ENCODE measurements at places on chromosomes 2 and 18.

DNA sequence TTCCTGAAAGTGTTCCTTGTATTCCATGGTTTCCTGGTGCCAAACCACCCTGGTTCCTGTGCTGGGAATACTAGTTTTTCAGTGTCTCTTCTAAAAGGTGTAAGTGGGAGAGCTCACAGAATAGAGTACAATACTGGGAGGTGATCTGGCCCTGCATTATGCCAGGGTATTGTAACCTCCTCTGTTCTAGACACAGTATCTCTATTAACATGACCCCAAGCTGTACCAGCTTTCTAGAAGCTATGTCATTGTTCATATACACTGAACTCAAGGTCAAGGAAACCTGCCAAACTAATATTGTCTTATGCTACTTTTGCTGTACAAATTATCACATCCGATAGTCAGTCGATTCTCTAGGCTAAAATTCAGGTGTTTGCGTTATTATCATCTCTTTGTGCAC, 32.7 kb downstream of the SETBP1 start:
- DNase-seq = no peak

DNA sequence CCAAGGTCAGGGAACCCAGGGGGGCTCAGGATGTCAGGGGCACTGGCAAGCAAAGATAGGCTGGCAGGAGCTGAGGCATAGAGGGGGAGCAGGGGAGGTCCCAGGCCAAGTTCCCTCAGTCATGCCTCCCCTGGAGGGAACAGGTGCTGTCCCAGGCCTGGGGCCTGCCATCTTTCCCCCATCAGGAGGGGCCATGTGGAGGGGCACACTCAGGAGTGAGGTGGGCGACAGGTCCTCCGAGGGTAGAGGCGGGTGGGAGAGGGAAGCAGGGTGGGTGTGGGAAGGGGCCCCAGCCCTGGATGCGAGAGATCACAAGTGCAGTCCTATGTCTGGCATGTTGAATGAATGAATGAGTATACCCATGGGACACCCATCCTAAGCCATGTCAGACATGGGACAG, 127.7 kb upstream of the GLI2 start:
- no peak for DNase-seq

- DNase-seq = no peak
Measured at GRCh38 chr2:64456293-64456692, 2.3 kb downstream of the LGALSL start.

- no peak for DNase-seq
Measured at GRCh38 chr2:80001701-80002101, 302.9 kb downstream of the LRRTM1 start.

- DNase-seq = no peak
Measured at GRCh38 chr2:12126318-12126717, 379.9 kb downstream of the LPIN1 start.

DNA sequence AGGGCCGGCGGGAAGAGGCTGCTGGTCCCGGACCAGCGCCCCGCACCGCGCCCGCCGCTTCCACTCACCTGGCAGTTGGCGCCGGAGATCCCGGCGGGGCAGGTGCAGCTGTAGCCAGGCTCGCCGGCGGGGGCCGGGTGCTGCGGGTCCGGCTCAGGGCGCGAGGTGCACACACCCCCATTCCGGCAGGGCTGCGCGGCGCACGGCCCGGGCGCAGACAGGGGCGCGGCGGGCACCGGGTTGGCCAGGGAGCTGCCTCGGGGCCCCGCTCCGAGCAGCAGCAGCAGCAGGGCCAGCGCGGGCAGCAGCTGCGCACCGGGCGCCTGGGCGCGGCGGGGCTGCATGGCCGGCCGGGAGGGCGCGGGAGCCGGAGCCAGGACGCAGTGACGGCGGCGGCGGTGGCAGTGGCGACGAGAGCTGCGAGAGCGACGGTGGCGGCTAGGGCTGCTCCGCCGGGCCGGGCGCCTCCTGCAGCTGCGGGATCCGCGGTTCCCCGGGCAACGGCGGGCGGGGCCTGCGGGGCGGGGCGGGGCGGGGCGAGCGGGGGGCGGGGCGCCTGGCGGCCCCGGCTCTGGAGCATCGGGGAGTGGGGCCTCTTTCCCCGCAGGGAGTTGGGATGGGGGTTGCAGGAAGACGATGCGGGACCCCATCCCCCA, at the start of gene DNER:
TSS of gene DNER (minus strand) at position 476 of the 656 bp plus-strand sequence. CDS start at position 344, 132 bp downstream.
- DNase-seq = no peak

- DNase-seq = no peak
Measured at GRCh38 chr18:50092245-50092805, 102.6 kb downstream of the MYO5B start.

GRCh38 chr18:63409301-63409700, 13.0 kb downstream of the VPS4B start:
- DNase-seq = no peak

DNA sequence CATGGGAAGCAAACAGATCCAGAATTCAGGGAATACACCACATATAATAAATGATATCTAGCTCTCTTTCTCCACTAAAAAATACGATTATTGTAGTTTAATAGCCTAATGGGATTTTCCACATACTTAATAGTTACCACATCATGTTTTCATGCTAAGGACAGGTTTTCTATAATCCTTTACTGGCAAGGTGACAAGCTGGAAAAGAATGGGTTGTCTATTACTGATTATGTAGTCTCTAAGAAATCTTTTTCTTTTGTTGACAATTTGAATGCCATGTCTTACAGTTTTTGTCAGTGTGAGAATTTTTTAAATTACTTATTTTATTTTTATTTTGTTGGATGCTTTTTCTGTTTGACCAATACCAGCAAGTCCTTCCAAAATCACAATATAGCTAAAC, 177.8 kb downstream of the GALNT13 start:
- DNase-seq = no peak

GRCh38 chr2:240561325-240561971, 1.3 kb downstream of the DUSP28 start:
- DNase-seq = no peak

DNA sequence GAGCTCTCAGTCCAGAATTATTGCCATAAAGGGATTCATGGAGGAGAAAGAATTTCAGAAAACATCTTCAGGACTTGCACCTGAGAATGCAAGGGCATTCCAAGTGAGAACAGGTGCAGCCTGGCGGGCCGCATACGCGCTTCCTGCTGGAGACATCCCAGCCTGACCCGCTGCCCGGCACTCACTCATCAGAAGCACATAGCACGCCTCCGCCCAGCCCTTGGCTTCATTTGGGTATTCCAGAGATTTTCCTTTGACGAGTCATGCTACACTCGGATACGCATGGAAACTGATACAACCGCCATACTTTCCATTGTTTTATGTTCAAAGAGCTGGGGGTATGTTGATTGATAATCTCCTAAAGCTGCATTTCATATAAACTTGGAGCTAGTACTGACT, 228.0 kb upstream of the ID2 start:
- DNase-seq = no peak
